DMS 273 treated with DMSO at 0.1 percent for 48 hours (cell line): ENCODE measurements at places on chromosomes 7 and 10.
A peak's percentile ranks its signal among the peaks of the same experiment; 100 is the strongest.

GRCh38 chr10:34190580-34190979 lies 624.5 kb downstream of the PARD3 start:
- DNase-seq: no peak

GRCh38 chr7:26284477-26284876 lies 7.2 kb upstream of the SNX10 start:
- no peak for DNase-seq

GRCh38 chr10:93288679-93289634 lies 193.2 kb downstream of the MYOF start:
- peak; percentile 3 for DNase-seq

- DNase-seq: no peak
These were observed 588.0 kb downstream of the SORCS1 start for GRCh38 chr10:106576534-106576933.

DNA sequence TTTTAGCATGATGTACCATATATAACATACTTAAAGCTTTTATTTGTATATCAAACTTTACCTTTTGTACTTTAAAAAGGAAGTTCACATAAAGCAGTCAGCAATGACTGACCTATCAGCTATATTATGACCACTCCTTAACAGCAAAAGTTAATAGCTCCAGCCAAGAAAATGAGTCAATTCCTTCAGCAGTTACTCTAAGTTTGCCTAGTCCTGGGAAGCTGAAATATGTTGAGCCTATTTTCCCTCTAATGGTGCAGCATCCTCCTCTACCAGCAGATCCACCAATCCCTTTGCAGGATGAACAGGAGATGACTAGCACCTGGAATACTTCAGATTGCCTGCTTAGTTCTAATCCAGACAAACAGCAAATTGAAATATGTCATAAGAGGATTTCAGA lies 64.2 kb downstream of the CUL2 start:
- no peak for DNase-seq

GRCh38 chr7:47225387-47226131 lies 356.4 kb downstream of the TNS3 start:
- no peak for DNase-seq

DNA sequence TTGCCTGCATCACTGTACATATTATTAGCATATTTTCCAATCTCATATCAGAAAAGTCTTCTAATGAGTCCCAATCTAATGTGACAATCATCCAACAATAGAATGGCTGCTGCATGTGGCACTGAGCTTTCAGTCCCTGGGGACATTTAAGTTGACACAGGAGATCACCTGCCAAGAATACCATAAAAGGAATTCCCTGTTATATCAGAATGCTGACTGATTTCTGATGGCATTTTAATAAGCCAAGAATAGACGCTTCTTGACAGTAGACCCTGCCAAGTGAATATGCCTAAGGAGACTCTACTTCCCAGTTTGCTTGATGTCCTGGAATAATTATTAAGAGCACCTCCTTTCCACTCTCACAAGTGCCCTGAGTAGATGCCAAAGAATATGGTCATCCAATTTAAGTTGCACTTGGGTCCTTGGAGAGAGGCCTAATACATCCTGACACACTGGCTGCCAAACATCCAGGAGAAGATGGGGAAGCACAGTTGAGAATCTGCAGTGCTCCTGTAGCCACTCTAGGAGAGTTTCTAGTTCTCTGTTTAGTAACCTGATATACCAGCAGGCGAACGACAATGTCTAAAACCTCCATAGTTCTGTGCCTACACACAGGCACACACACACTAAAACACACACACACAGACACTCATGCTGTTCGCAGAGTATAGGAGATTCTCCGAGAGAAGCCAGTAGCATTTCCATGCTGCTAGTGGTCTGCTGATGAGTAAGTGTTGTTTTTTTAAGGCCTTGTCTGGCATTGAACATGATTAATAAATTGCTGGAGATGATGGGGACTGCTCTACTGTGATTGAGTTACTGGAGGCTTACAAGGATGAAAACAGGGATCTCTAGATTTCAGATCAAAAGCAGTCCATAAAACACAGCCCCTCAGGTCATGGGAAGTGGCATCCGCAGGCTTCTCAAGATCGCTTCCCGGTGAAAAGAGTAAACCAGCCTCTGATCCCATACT lies 369.6 kb downstream of the KCNMA1 start:
- no peak for DNase-seq

DNA sequence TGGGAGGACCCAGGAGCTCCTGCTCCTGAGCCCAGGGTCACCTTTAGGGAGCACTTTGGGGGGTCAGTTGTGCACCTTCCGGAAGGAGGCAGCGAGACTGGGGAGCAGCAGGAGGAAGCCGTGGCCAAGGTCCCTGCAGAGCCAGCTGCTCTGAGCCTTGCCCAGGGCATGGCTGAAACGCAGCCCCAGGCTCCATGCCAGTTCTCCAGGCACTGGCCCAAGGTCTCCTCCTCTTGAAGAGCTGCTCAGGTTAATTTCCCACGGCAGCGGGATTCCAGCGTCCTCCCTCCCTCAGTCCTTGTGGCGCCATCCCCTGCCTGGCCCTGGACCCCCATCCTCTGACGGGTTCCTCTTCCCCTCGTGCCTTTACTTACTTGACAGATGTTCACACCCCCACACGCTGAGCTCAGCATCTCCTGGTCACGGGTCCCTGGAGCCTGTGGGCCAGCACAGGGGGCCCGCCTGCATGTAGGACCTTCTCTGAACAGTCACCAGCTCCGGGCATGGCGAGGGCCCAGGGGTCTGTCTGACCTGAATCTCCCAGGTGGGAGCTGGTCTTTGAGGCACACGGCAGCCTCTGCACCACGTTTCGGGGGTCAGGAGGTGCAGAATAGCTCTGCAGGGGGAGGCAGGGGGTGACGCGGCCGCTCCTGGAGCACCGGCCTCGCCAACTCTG lies 16.7 kb upstream of the CFAP46 start:
- no peak for DNase-seq

DNA sequence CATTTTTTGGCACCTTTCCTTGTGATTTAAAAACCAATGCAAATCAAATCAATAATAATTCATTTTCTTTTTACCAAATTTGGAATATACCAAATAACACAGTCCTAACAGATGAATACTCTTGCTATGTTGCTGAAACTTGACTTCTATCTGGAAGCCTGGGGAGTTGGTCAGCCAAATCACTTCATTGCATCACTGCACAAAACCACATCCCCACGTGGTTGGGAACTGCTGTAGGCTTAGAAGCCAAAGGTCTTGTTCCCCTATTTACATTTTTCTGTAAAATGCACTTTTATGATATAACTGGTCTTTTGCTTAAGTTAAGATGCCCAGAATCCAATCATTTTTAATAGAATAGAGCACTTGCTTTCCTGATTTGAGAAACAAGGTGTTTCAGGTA lies 15.2 kb downstream of the GPR85 start:
- no peak for DNase-seq

DNA sequence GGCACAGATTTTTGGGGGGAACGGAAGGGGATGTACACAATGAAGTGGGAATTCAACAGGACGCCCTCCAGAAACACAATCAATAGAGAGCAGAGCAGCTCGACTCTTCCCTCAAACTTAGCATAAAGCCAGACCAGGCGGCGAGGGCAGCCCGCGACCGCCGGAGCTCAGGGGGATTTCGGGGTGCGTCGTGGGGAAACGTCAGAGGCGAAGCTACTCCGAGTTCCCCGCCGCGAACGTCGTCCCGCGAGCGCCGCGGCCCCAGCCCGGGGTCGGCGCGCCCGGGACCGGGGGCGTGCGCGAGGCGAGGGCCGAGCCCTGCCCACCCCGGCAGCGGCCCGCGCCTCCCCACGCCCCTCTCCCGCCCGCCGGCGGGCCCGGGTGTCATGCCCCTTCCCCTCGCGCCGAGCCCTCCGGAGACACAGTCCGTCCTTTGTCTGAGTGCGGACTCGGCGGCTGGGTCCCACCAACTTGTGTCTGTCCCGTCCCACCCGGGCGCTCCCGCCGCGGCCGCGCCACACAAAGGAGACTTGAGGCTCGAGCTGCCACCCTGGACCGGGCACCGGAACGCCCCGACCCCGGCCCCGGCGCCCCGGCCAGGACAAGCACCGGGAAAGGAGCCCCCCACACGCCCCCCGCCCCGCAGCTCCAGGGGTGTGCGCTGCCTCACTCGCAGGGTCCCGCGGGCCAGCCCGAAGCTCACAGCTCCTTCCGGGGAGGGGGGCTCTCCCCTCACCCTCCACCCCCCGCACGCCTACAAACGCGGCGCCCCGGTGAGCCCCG lies 634 bp downstream of the EZH2 start:
- DNase-seq: no peak

GRCh38 chr10:74153123-74153522 lies 2.1 kb downstream of the ADK start:
- DNase-seq: no peak

GRCh38 chr7:96327429-96327828 lies 5.5 kb upstream of the SLC25A13 start:
- DNase-seq: peak; percentile 96

DNA sequence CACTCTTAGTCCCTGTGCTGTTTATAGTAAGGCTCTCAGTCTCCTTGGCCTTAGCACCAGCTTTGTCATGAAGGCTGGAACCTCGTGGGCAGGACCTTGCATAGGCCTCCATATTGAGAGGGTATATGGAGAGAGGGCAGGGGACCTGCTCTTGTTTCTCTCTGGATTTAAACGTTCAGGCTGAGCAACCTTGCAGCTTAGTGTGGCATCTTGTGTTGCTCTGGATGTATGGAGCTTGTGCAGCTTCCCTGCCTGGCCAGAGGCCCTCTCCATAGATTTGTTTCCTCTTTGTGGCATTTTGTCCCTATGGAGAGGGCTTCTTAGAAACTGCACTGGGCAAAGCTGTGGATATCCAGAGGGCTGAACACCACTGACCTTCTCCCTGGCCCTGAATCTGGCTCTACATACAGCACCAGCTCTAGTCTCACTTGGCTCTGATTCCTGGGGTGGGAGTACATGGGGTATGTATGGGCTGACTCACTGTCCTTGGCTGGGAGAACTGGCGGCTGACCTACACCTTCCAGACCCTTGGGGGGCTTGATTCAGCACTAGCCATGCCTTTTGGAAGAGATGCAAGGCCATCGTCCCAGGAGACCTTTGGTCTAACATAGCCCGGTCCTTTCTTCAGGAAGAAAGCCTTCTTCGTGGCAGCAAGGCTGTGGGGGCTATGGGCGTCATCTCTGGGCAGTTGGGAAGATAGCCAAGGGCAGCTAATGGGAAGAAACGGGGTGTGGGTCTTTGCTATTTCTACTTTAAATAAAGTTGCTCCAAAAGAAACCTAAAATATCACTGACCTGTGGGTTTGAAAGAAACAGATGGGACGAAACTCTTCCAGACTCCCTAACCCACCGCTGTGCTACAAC lies 30.5 kb downstream of the ITPRIP start:
- DNase-seq: no peak

DNA sequence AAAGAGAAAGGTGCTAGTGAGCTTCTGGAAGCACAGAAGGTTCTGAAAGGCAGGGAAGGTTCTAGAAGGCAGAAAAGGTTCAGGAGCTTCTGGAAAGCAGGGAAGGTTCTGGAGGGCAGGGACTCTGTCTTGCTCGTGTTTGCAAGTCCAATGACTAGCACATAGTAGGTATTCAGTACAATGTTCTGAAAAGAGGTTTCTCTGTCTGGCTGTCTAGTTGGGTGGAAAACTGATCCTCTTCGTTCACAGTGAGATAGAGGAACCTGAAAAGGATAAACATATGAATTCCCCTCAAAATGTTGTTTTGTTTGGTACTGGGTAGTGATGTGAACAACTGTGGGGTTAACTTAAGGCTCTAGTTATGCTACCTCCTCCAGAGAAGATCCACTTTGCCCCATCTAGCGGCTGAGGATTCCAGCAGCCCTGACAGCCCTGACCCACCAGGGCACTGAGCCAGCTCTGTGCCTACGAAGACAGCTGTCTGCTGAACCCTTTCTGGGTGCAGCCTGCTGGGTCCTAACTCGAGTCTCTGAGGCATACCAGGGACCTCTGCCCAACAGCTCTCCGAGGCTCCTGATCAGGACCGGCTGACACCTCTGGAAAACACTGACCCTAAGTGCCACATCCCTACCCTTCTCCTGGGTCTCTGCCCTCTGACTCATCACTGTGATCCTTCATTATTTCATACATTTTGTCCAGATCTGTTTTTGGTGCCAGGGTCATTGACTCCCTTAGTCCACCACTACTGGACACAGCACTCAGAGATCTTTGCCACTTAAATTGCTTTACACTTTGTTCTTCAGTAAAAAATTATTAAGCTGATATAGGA lies 15.4 kb downstream of the PTPRN2 start:
- DNase-seq: peak; percentile 80

GRCh38 chr7:115096262-115096661 lies 174.4 kb downstream of the MDFIC start:
- no peak for DNase-seq

DNA sequence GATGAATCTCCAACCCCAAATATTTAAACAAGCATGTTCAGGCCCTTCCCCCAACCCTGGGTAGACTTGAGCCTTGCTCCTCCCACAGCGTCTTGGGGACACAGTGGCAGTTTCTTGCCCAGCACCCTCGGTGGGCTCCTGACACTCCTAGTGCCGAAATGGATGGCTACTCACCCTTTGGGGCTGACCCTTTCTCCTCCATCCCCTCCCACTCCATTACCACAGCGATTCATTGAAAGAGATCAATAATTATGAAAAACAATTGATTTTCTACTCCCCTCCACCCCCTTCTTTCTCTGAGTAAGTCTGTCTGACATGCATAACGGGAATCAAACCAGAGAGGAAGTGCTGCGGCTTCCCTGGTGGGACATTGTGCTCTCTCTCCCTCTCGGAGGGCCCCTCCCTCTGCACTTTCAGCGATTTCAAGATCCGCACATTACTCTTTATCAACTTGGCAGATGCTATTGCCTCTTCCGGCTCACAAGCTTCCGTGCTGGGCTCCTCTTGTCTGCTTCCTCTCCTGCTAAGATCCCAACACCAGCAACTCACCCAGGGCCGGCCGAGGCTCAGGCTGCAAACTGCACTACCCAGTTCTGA lies 79.0 kb upstream of the PLXNA4 start:
- DNase-seq: no peak

DNA sequence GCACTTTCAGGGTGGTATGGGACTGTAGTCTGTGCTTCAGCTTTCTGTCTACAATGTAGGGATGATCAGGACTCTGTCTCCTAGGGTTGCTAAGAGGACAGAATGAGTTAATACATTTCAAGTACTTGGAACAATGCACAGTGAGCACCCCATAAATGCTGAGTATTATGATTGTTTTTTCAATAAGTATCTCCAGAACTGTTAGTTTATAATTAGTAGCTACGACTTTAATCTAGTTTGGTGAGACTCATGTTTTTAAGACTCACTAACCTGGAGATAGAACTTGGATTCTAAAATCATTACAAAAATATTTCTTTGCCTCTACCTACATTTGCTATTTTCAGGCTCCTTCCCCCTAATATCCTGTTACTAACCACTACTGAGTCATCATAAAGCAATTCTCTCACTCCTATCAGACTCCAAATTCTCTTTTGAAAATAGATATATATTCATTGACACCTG lies 95.3 kb downstream of the CPED1 start:
- DNase-seq: no peak

GRCh38 chr7:22016507-22016906 lies 70.8 kb upstream of the CDCA7L start:
- peak; percentile 85 for DNase-seq
